NCI-H2171 treated with DMSO at 0.1 percent for 48 hours (cell line): ENCODE measurements at places on chromosomes 3 and 15.

DNA sequence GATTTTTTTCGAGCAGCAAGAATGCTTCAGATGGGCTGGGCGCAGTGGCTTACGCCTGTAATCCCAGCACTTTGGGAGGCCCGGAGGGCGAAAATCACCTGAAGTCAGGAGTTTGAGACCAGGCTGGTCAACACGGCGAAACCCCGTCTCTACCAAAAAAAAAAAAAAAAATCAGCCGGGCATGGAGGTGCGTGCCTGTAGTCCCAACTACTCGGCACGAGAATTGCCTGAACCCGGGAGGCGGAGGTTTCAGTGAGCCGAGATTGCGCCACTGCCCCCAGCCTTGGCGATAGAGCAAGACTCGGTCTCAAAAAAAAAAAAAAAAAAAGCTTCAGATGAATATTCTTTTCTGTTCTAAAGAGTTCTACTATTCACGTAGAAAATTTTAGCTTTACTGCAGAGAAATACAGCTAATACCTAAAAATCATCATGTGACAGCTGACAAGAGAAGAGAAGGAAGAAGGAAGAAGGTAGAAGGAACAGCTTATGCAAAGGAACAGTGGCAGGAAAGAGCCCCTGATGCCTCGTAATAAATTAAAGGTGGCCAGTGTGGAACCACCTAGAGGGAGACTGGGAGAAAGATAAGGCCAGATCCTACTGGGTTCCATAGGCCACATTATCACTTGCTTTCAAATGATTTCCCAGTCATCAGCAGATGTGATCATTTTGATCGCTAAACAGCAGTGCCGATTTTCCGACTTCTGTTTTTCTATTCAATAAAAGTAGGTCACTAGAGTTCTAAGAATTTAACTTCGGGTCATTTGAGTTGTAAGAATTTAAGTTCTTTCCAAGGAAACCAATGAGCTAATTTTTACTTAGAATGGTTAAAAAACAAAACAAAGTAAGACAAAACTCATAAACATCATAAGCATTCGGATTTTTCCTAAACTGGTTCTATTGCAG is 1.5 kb downstream of the CMTM6 start:
- DNase-seq: no peak

- DNase-seq: no peak
These were observed 17.0 kb downstream of the XXYLT1 start for GRCh38 chr3:195253923-195254432.

DNA sequence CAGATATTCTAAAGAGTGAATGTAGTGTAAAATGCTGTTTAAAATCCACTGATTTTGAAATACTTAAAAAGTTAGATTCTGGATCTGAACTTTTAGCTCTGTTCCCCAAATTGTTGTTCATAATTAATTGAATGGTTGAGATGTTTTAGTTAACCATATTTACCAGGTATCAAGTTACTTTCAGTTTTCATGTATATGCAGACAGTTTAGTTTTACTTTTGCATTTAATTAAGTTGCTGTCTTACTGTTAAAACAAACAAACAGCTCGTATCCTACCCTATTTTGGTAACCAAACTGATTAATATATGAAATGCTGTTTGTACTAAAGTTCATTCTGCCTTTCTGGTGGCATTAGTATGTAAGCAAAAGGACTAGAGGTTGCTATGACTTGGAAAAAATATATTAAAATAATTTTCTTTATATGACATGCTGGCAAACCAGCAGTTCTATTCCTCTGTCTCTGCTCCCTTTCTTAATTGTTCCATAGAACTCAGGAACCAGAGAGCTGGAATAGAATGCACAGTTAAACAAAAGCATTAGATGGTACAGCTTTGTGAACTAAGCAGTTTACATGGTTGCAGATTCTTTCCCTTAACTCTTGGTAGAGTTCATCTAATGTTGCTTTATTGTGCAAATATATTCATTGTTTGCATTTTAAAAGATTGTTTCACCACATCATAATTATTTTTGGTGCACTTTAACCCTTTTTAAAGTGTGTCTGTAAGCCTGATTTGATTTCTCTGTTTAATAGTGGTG is 39.5 kb upstream of the SCAANT1 start:
- no peak for DNase-seq

GRCh38 chr3:62467966-62468722 is 94.8 kb upstream of the FEZF2 start:
- no peak for DNase-seq

DNA sequence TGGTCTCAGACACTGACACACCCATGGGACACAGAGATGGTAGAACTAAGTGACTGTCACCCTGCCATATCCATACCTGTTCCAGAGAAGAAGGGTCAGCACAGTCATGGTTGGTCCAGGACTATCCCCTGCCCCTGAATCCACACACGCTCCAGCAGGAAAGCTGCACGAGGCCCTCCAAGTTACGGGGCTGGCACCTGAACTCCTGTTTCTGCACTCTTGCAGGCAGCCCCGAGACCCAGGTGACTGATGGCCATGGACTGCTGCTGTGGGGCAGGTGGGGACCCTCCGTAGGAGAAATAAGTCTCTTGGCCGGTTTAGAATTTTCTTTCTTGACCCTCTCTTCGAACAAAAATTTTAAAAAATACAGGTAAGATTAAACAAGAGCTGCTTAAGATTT is 30.6 kb downstream of the CHDH start:
- no peak for DNase-seq

GRCh38 chr3:168248383-168249204 is 152.9 kb upstream of the GOLIM4 start:
- DNase-seq: peak; percentile 58

DNA sequence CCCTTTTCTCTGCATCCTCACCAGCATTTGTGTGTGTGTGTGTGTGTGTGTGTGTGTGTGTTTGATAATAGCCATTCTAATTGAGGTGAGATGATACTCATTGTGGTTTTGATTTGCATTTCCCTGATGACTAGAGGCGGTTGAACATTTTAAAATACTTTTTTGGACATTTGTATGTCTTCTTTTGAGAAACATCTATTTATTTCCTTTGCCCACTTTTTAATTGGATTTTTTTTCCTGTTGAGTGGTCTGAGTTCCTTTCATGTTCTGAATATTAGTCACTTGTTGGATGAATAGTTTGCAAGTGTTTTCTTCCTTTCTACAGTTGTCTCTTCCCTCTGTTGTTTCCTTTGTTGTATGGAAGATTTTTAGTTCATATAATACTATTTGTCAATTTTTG is 54.3 kb upstream of the THSD4 start:
- no peak for DNase-seq

DNA sequence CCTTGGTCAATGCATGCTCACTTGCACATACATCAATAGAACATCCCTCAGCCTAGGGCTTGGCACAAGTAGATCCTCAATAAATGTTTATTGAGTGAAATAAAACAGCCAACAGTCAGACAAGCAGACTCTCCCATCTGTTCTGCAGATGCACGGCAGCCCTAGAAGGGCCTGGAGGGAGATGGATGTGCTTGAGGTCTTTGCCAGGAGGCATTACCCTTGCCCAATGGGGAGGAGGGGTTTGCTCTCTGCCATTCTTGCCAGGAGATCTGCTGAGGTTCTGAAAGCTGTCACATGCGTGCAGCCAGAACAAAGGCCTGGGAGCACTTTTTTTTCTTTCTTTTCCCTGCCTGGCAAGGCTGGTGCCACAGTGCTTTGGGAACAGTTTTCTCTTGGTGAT is 349.3 kb upstream of the THRB start:
- DNase-seq: peak; percentile 79

DNA sequence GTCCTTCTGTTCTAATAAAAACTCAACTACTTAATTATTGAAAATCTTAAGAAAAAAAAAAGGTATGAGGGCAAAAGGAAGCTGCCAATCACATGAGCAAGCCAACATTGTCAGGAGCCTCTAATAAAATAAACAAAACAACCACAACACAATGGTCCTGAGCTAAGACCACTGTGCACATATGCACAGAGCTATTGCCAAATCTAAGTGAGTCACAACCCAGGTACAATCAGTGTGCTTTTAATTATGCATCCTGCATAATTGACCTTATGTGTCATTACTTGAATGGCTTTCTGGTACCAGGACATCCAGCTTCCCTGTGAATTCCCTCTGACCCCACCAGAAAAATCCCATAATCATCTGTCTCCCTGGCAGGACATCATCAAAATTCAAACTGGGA is 639.8 kb downstream of the MAGI1 start:
- no peak for DNase-seq

GRCh38 chr15:74221399-74222239 is 14.5 kb upstream of the CCDC33 start:
- DNase-seq: peak; percentile 39

- no peak for DNase-seq
These were observed 16.7 kb downstream of the FBN1 start for GRCh38 chr15:48628832-48629231.

GRCh38 chr15:35722501-35722900 is 176.5 kb upstream of the DPH6 start:
- DNase-seq: no peak

GRCh38 chr3:183826448-183827250 is 1.3 kb upstream of the MAP6D1 start:
- no peak for DNase-seq

DNA sequence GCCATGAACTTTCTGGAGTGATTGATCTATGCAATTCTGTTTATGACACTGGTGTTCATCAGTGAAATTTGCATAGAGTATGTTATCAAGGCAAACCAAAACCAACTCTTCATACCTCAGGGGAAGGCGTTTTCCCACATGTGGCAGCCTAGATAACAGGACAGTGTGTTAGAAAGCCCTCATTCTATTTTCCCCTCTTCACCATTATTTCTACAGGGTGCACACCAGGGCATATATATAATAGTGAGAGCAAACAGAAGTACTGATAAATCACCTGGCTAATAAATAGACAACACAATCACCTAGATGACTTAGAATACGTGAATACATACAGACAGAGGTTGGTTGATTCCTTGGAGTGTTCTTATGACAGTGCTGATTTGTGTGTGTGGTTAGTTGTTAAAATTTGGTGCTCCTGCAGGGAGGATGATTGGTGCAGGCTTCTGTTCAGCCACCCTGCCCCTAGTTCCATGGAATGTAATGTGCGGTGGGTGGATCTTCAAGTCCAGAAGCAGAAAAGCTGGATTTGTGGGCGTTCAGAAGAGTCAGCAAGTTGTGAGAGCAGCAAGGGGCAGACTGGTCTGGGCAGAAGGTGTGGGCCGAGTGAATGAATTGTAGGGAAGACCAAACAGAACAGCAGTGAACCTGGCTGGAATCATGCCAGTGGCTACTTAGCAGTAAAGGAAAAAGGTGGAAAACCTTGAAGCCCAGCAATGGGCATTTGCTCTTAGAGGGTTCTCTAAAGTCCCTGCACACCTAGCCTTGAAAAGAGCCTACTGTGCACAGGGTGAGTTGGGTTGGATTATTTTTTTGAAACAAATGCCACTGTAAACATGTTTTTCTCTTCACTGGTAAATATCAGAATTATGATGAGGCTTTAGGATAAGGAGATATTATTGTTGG is 11.7 kb upstream of the RARRES1 start:
- DNase-seq: no peak

DNA sequence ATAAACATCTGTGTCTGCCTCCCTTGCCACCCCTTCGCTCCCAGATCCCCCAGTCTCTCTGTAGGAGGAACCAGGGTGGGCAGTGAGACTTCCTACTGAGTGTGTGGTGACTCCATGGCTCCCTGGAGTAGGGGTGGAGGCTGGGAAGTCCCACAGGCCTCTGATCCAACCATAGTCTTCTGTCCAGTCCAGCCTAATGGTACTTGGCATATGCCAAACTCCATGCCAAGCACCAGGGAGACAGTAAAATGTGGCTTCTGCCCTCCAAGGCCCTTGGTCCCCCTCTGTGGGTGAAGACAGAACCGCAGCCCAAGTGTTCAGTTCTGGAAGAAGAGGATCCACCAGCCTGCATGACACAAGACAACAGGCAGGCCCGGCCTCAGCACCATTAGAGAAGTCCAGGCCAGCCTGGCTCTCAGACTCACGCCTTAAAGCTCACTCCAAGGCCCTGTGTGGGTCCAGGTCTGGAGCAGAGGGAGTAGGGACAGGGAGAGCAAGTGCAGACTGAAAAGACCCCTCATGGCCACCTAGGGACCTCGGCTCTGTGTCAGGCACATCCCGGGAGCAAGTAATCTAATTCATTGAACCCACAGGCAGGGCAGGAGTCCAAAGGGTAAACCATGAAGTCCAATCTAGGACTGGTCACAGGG is 112.7 kb downstream of the ETFA start:
- DNase-seq: no peak

DNA sequence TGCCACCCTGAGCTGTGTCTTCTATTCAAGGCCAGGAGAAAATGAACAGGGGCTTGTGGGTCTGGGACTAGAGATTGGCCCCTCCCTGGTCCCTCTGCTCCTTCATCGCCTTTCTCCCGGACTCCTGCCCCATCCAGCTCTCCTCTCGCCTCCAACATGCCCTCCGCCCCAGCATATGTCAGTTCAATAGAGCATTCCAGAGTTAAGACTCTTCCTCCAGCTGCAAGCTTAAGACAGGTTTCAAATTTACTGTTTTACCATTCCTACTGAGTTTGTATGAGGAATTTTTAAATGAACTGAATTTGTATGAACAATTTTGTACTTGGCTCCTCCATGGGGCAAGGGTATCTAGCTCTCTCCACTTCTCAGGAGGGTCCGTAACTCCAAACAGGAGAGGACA is 195.6 kb downstream of the TBC1D2B start:
- no peak for DNase-seq
